ENCODE measurements at places on chromosomes 16 and 17.

- DNase-seq = no peak
These were observed 6.2 kb upstream of the KANSL1 start for GRCh38 chr17:46199379-46199778.

DNA sequence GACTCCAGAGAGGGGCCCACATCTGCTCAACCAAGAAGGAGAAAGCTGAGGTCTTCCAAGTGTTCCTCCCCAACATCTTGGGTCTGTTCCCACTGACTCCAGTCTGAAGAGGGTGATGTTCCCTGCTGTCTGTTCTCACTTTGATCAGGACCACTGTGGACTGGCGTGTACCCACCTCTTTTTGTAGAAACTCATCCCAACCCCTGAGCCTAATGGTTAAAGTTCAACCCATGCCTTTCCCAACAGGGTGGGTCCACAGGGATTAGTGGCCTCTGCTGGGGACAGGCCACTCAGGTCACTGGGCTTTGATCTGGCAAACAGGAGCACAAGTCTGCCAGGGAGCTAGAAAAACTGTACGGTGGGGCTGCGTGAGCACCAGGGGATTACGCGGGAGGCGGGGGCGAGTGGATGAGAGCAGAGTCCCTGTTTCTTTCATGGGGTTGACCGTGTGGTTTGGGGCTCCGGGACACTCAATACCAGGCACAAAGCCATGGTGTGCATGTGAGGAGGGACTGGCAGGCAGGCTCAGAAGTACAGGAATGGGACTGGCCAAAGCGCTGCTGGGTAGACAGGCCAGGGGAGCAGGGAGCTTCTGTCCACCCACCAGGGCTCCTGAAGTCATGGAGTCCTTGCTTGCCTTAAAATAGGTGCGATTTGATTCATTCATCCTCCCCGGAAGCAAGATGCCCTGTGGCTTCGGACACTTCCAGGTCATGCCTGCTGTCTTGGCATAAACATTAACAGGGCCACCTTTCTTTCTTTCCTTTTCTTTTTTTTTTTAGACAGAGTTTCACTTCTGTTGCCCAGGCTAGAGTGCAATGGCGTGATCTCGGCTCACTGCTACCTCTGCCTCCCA, at the start of gene CA5A:
Gene CA5A (minus strand): TSS at position 155 of the 856 bp plus-strand sequence. CDS start 79 bp downstream, at position 76.
- no peak for DNase-seq

- DNase-seq = no peak
These were observed 3.0 kb downstream of the SECTM1 start for GRCh38 chr17:82330322-82331239.

DNA sequence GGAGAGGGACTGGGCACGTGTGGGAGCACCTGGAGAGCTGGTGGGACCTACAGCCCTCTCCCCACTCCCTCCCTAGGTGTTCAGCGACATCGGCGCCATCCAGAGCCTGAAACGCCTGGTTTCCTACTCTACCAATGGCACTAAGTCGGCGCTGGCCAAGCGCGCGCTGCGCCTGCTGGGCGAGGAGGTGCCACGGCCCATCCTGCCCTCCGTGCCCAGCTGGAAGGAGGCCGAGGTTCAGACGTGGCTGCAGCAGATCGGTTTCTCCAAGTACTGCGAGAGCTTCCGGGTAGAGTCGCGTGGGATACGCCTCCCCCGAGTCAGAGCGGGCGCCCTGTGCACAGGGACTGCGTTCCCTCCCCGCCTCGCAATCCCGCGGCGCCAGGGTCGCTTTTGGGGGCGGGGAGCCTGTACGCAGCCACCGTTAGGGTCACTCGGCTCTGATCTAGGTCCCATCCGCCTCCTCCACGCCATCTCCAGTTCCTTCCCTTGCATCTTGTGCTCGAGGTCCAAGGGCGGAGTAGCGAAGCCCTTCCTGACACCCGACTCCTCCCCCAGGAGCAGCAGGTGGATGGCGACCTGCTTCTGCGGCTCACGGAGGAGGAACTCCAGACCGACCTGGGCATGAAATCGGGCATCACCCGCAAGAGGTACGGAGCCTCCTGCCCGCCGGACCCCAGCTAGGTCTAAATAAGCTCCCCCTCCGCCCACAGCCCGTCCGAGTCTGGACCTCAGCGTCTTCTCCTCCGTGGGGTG, 13.0 kb downstream of the SARM1 start:
- DNase-seq = no peak

GRCh38 chr16:27699540-27699939, 149.6 kb downstream of the KATNIP start:
- DNase-seq = no peak

GRCh38 chr16:181565-182021, 1.3 kb downstream of the HBQ1 start:
- no peak for DNase-seq

DNA sequence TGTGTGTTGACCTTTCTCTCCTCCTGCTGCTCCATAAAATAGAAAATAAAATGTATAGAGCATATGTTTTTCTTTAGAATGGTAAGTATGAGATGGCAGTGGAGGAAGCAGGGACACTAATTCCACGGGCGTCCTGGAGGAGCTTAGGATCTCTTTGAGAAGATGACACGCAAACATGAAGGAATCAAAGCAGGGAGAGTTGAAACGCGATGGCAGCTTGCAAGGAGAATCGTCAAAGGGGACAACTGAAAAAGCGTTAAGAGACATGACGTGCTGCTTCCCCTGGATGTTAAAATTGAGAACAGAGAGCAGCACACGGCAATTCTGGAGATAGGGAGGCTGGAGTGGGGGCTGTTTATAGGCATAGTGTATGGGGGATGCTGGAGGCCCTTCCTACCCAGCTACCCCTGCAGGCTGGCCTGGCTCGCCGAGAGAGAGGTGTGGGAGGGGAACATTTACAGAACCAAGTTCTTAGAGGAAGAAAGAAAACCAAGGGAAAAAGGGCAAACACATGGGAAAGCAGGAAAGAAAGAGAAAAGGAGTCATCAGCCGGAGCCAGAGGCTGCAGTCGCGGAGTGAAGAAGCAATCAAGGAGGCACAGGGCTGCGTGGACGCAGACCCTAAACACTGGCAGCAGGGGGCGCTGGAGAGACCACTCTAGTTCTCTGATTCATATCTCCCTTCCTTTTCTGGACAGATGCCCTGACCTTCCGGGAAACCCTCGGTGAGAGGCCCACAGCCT, 55.8 kb downstream of the MYH13 start:
- DNase-seq = peak; percentile 38

DNA sequence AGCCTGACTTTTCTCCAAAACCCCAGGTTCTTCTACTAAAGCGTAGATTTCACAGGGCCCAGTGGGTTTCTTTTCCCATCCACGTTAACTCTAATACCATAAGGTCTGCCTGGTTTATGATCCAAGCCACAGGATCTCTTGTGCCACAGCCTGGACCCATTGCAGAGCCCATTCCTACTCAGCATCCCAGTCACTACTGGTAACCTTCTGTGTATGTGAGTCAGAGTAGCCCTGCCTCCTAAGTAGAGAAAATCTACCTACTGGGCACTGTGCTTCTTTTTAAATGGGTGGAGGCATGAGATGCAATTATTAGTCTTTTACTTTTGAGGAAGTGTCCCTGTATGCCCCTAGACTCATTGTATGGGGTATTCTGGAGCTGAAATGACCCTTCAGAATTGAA, 13.5 kb downstream of the CCL11 start:
- DNase-seq = no peak

GRCh38 chr17:2837147-2837561, 40.9 kb downstream of the RAP1GAP2 start:
- DNase-seq = no peak

DNA sequence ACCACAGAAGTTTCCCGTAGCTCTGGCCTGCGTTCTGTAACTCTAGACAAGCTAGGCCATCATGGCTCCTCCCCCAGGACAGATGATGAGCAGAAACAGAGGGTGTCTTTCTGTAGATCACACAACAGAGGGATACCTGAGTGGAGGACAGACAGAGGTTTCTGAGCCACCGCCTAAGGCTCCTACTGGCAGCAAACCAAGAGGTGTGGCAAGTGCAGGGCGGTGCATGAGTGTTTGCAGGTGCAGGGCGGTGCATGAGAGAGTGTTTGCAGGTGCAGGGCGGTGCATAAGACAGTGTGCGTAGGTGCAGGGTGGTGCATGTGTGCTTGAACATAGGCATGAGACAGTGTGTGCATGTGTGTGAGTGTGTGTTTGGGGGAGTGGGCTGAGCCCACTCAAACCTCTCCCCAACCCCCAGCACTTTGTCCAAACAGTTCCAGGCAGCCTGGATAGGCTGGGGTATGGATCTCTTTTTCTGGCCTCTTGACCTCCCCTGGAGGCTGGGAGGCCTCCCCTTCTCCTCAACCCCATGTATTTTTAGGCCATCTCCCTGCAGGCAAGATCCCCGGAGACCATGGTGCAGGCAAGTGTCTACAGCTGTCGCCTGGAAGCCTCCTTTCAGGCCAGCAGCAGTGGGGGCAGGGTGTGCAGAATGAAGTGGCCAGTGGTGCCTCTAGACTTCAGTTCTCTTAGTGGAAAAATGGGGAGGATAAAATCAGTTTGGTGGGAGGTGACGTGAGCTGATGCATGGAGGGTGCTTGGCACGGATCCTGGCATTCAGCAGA, 53.4 kb upstream of the CBX4 start:
- DNase-seq = no peak

DNA sequence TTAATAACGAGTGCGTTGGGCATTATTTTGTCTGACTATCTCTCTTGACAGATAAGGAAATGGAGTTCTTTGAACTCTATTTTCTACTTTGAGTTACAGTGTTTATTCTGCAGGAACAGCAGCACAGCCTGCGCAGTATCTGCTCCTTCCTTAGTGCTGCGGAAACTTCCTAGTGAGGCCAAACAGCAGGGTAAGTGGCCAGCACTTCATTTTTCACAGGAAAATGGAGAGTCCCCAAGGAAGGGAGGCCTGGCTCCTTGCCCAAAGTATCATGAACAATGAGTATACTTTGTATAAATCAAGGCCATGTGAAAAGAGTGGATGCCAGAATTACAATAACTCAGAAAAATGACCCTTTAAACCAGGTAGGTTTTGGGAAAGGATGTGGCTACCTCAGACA, 140.6 kb downstream of the VPS53 start:
- peak; percentile 75 for DNase-seq

DNA sequence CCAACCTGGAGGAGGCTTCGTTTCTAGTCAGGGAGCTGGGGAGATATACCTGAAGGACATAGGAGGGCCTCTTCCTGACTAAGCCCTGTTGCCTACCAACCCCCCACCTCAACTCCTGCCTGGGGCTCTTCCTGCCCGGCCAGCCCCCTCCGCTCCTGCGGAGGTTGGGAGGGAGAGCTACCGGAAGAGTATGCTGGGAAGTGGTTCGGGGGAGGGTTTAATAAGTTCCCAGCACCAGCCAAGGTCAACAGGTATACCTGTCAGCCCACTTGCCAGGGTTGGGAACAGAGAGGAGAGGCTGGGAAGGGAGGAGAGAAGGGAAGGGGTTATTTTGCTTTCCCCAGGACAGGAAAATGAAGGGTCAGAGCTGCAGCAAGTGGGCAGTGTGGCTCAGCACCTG, 4.7 kb downstream of the PPP1R1B start:
- no peak for DNase-seq

DNA sequence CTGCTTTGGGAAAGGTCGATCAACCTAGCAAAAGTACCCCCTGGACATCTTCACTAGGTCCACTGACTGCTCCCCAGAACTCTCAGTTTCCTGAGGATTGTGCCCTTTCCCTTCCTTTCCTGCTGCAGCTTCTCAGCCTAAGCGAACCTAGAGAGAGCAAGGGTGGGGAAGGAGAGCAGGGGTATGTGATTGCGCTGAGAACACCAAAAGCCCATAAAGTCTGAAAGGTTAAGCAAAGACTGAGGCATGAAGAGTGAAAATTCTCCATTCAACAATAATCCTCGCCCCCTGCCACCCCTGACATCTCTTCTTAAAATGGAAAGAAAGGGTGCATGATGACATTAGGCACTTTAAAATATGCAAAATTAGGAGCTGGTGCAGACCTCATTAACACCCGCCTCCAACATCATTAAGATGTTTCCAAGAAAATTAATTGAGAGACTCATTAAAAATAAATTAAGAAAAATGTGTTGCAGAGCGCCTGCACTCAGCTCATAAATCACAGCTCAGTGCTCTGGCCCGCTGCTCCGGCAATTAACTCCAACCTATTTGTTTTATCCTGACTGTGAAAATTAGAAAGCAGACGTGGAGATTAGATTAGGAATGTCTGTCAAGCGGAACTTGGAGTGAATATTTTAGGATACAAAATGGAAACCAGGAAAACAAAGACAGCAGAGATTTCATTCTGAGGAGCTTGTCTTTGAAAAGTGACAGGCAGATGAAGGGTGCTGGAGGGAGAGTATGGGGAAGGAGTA, 49.1 kb upstream of the PMFBP1 start:
- no peak for DNase-seq
